ENCODE measurements at places on chromosomes 12 and 14. TPM values are rescaled to one million over a fixed set of nuclear protein-coding genes. Genes with fewer than 3 reads are reported as not detected.

DNA sequence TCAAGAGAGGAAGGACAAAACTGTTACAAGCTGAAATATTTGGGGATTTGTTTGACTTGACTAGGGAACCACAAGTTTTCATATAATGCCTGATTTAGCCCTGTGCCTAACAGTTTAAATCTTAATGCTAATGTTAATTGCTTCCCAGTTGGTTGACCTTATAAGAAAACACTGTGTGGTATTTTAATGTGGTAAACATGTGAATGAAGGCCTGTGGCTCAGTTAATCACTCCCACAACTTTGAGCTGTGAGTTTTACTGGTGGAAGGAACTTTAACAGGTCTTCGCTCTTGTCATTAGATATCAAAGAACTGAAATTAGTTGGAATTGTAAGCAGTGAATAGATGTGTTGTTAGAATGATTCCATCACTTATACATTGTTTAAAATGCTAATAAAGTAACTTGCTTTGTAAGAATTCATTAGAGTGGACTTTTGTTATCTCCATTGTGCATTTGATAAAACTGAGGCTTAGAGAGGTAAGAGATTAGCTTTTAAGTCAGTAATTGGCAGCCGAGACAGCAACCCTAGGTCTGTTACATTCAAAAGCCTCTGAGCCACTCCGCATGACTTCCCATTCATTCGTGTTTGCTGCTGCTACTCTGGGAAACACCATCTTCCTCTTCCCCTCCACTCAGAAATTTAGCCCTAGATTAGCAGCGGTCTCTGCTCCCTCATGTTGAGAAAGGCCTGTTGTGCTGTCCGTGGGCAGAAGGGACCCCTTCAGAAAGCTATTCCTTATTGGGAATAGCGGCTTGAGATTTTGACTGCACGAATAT, 1.0 kb upstream of the TBK1 start:
- DNase-seq, result no peak

DNA sequence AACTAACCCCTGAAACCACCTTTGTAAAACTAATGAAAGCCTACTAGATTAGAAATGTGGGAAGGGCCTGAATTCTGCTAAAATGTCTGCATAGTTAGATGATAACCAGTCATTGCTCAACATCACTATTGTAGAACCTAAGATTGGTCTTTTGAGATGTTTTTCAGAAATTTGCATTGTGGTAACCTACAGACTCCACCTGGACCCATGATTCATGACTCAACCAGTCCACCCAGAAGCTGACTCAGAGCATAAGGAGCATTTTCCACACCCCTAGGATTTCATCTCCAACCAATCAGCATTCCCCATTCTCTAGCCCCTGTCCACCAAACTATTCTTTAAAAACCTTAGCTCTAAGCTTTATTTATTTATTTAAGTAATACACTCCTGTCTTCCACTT, 30.4 kb upstream of the CHGA start:
- DNase-seq, result no peak

- DNase-seq, result no peak
Measured at GRCh38 chr12:5512601-5512970, 80.7 kb downstream of the NTF3 start.

- no peak for DNase-seq
Measured at GRCh38 chr12:12323591-12323990, 26.5 kb downstream of the MANSC1 start.

The ACSM4 gene
- total RNA-seq, result not detected

DNA sequence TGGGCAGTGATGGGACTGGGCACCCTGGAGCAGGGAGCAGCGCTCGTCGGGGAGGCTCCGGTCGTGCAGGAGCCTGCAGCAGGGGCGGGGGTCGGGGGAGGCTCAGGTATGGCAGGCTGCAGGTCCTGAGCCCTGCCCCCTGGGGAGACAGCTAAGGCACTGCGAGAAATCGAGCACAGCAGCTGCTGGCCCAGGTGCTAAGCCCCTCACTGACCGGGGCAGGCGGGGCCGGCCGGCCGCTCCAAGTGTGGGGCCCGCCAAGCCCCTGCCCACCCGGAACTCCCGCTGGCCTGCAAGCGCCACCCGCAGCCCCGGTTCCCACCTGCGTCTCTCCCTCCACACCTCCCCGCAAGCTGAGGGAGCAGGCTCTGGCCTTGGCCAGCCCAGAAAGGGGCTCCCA, 326.8 kb upstream of the TMTC1 start:
- no peak for DNase-seq

Data from CD8-positive, alpha-beta T cell (primary cell).